ENCODE measurements at places on chromosomes 16 and 17. TPM values are rescaled to one million over a fixed set of nuclear protein-coding genes. Genes with fewer than 3 reads are reported as not detected.

HES7 gene
- total RNA-seq, result 0.37 TPM

PPP1R27 gene
- total RNA-seq, result not detected

CTRL gene
- total RNA-seq, result 0.37 TPM

TMEM114 gene
- not detected for total RNA-seq

SCN4A gene
- not detected for total RNA-seq

MRPL27 gene
- total RNA-seq, result 60.3 TPM

KCTD19 gene
- not detected for total RNA-seq

TLCD2 gene
- 1.5 TPM for total RNA-seq

HCRT gene
- total RNA-seq, result not detected

MPV17L gene
- total RNA-seq, result 1.2 TPM

CLEC10A gene
- total RNA-seq, result not detected

CLUH gene
- total RNA-seq, result 76.1 TPM

MRPS34 gene
- 68.0 TPM for total RNA-seq

FOXC2 gene
- total RNA-seq, result 4.5 TPM

CTRB1 gene
- total RNA-seq, result not detected

SLFN14 gene
- total RNA-seq, result not detected

UBALD1 gene
- total RNA-seq, result 11.3 TPM

CASKIN1 gene
- 0.73 TPM for total RNA-seq

GRIN2A gene
- total RNA-seq, result 1.1 TPM

CDRT15L2 gene
- not detected for total RNA-seq

PGS1 gene
- total RNA-seq, result 34.2 TPM

ANKRD40CL gene
- total RNA-seq, result not detected

SOCS7 gene
- 12.1 TPM for total RNA-seq

FCSK gene
- 7.3 TPM for total RNA-seq

GLP2R gene
- not detected for total RNA-seq

ANKRD13B gene
- 19.4 TPM for total RNA-seq

MYH2 gene
- total RNA-seq, result not detected

PEX12 gene
- total RNA-seq, result 7.8 TPM

TBCD gene
- total RNA-seq, result 47.0 TPM

ADPRM gene
- total RNA-seq, result 9.2 TPM

SLC9A5 gene
- total RNA-seq, result 1.1 TPM

TAC4 gene
- total RNA-seq, result not detected

SPNS2 gene
- total RNA-seq, result 0.39 TPM

KRT40 gene
- total RNA-seq, result not detected

TBC1D3C gene
- total RNA-seq, result not detected

BAIAP3 gene
- total RNA-seq, result under 0.01 TPM

STAC2 gene
- total RNA-seq, result under 0.01 TPM

HOXB6 gene
- total RNA-seq, result 8.8 TPM

MC1R gene
- total RNA-seq, result 3.3 TPM

CCL14 gene
- total RNA-seq, result not detected

NUBP1 gene
- total RNA-seq, result 14.5 TPM

MT1B gene
- total RNA-seq, result not detected
